Stimulated activated CD4-positive, alpha-beta T cell treated with anti-CD3 and anti-CD28 coated beads, Interleukin-4, amount 100 ng/mL, for 48 hours (primary cell): ENCODE measurements at places on chromosomes 3 and 15.
A peak's percentile ranks its signal among the peaks of the same experiment; 100 is the strongest.

DNA sequence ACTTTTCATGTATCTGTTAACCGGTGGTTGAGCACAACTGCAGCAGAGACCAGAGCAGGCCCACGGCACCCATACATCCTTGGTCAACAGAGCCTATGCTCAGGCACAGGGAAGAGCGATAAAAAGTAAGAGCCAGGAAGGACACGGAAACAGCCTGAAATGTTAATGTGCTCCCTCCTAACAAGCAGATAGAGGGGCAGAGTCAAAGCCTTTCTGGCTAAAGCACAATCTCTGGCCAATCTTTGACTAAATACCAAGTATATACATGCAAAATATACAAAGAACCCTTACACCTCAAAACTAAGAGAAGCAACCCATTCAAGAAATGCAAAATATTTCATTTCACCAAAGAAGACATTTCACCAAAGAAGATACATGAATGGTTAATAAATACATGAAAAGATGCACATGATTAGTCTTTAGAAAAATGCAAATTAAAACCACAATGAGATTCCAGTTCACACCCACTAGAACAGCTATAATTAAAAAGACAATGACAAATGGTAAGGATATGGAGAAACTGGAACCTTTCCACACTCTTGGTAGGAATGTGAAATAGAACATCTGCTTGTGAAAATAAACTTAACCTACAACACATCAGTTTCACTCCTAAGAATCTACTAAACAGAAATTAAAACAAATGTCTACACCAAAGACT lies 88.0 kb downstream of the OSBPL10 start:
- no peak for DNase-seq

- DNase-seq = no peak
Observed at GRCh38 chr15:40853241-40853890, 9.5 kb downstream of the SPINT1 start.

GRCh38 chr3:151837057-151837456 lies 23.1 kb downstream of the AADAC start:
- no peak for DNase-seq

GRCh38 chr15:41713047-41713446 lies 52.8 kb downstream of the MGA start:
- DNase-seq = no peak

GRCh38 chr15:89057506-89058133 lies 30.6 kb upstream of the ABHD2 start:
- peak; percentile 81 for DNase-seq

DNA sequence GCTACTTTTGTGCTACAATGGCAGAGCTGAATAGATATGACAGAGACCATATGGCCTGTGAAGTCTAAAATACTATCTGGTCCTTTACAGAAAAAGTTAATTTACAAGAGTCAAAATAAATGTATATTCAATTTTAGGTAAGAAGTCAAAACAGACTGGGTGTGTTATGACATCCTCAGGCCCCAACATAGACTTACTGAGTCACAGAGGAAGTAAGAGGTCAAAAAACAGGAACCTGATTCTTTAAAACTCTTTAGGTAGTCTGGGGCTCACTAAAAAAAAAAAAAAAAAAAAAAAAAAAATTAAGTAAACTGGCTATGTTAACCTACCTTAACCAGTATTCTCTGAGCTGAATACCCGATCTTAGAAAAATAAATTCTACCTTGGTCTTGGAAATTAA lies 13.1 kb downstream of the DNAAF4 start:
- DNase-seq = no peak

GRCh38 chr3:195461594-195462307 lies 18.9 kb upstream of the ACAP2 start:
- DNase-seq = no peak

DNA sequence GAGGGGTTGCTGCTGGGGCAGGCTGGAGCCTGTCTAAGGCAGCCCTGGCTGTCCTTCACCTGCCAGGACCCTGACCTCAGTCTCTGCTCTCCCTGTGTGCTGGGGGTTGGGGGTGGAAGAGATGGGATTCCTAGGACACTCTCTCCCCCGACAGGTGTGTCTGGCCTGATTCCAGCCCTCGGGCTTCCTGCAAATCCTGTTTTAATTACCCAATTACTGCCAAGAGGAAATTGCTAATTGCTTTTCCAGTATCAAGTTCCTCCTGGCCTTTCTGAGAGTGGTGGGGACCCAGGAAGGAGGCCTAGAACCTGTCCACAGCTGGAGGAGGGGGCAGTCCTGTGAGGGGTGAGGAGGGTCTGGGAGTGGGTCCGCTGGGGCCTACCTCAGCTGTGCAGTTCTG lies 15.8 kb downstream of the PLXNA1 start:
- DNase-seq = no peak

DNA sequence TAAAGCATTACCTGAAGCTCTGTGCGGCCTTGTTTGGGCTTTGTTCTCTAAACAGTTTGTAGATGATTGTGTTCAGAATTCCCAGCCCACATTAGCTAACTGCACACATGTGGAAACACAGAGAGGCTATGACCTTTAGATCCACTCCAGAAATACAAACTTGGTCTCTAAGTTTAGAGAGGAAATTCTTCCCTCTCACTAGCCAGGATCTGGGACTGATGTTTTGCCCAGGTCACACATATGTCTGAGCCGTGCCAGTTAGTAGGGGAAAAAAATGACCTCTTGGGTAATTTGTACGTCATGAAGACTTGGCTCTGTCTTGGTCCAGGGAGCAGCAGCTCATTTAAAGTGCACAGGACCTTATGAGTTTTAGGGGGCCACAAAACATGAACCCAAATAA lies 223.1 kb downstream of the RBMS3 start:
- DNase-seq = no peak

GRCh38 chr15:33737687-33738601 lies 230.4 kb upstream of the CHRM5 start:
- DNase-seq = peak; percentile 23

DNA sequence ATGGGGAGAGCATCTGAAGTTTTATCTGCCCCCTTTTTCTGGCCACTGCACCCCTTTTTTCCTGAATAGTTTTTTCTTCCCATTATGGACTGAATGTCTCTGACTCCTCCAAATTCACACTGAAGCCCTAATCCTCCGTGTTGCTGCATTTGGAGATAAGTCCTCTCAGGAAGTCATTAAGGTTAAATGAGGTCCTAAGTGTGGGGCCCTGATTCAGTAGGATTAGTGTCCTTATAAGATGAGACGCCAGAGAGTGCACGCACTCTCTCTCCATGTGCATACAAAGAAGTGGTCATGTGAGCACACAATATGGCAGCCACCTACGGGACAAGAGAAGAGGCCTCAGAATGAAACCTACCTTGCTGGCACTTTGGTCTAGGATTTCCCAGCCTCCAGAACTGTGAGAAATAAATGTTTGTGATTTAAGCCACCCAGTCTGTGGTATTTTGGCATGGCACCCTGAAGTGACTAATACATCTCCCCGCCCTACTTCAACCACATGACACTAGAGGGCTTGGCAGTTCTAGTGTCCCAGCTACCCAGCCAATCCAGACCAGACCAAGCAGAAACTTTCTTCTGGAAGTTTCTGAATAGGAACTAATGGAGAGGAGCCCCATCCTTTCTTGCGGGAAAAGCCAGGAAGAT lies 191.3 kb downstream of the PDE8A start:
- DNase-seq = no peak

DNA sequence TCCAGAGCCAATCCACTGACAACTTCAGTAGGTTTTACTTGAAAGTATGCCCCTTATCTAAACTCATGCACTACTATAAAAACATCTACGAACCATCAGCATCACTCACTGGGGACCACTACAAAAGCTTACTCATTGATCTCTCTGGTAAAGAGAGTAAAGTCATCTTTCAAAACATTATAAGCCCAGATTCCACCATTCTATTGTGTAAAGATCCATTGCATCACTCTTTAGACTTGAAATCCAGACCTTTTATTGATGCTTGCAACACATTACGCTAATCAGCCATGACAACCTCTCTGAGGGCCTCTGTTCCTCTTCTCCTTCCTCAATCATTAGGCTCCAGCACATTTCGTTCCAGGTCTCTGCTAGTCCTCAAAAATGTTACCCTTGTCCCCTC lies 248.9 kb upstream of the WNT5A start:
- DNase-seq = no peak

DNA sequence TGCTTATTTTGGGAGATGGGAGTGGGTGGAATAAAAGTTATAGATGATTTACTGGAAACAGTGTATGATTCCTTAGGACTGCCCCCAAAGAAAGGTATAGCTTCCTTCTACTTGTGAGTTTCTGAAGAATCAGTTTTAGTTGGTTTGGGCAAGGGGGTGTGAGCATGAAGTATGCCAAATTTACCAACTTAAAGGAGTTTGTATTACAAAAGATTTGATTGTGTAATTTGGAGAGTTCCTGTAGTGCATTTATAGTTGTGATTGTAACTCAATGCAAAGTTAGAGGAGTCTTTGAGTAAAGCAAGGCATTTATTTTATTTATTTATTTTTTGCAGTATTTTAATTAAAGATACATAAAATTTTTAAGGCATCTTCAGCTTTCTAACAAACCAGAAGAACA lies 42.8 kb downstream of the TSC22D2 start:
- no peak for DNase-seq

GRCh38 chr15:43423793-43424192 lies 52.9 kb downstream of the TUBGCP4 start:
- DNase-seq = no peak

DNA sequence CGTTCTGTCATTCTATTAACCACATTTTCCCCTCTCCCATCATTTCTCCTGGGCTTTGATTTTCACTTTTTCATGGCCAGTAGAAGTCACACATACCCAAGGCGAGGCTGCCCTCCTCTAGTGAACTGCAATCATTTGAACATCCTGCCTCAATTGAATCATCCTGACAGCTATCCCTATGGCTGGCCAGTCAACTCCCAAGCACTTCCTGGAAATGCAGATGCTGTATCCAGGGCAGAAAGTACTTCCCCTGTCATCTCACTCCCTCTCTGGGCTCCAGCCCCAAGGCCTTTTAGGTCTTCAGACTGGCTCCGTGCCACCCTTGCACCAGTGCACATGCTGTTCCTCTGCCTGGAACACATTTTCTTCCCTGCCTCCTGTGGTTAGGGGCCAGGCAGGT lies 738.3 kb upstream of the CFAP20DC start:
- no peak for DNase-seq

DNA sequence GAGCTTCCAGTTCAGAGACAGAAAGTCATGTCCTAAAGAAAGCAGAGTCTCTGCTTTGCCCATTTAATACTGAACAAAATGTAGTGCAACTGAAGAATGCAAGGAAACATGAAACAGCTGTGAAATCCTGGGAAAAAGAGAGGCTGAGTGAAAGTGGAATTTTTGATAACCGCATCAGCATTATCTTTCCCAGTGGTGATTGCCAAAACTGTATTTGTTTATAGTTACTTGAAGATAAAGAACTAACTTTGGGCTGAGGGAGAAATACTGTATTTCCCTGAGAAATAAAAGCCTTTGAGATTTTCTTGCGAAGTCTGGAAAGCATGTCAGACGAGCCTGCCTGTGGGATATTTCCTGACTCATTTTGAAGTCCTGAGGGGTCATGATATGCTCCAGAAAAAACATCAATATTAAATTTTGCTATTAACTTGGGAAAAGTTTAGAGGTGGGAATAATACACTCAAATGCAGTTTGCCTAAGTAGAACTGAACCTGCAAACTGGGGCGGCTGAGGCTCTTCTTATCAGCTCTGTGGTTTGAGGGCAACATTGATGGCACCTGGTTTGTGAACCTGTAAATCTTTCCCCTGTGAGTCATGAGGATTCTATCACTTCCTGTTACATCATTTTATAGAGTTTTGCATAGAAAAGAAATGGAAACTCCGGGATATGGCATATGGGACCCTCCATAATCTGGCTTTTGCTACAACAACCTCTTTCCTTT lies 855.3 kb downstream of the MCTP2 start:
- no peak for DNase-seq

GRCh38 chr3:143991713-143992112 lies 20.1 kb downstream of the DIPK2A start:
- no peak for DNase-seq

GRCh38 chr3:149507491-149508324 lies 33.2 kb downstream of the TM4SF4 start:
- DNase-seq = no peak

GRCh38 chr3:45574067-45574494 lies 20.5 kb upstream of the LIMD1 start:
- DNase-seq = no peak

DNA sequence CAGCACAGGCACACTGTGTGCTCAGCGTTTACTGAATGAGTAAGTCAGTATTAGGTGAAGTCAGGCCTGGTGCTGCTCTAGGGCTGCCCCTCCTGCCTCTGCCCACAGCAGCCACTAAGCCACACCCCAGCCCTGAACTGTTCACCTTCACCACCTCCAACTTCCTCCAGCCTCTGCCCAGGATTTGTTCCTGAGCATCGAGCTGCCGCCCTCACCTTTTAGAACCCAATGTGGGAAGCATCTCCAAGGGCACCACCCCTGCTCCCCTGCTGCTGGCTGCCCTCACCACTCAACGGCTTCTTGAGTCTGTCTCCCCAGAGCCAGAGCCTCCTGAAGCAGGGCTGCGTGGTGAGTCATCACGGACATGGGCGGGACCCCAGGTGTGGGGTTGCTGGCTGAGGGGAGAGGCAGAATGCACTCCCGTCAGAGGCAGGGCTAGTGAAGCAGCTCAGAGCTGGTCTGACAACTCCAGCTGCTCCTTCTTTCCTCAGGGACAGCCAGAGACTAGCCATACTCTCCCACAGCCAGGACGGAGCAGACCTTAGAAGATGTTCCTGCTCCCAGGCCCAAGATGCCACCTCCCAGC lies 5.8 kb downstream of the HYAL2 start:
- no peak for DNase-seq

GRCh38 chr3:29033511-29033910 lies 247.4 kb upstream of the RBMS3 start:
- DNase-seq = no peak

GRCh38 chr15:95254263-95254662 lies 1022.9 kb downstream of the MCTP2 start:
- no peak for DNase-seq

- no peak for DNase-seq
Observed at GRCh38 chr15:100671858-100672543, 69.6 kb downstream of the ASB7 start.

DNA sequence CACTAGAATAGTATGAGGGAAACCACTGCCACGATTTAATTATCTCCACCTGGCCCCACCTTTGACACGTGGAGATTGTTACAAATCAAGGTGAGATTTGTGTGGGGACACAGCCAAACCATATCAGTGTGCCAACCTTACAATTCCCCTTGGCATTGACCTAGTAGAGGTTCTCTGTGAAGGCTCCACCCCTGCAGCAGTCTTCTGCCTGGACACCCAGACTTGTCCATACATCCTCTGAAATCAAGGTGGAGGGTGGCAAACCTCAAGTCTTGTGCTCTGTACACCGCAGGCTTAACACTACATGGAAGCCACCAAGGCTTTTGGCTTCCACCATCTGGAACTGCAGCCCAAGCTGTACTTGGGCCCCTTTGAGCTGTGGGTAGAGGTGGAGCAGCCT lies 8.8 kb upstream of the IQGAP1 start:
- no peak for DNase-seq

GRCh38 chr3:65854606-65855304 lies 184.0 kb downstream of the MAGI1 start:
- no peak for DNase-seq
